WTC11 (cell line): ENCODE measurements at places on chromosomes 7 and 10.

DNA sequence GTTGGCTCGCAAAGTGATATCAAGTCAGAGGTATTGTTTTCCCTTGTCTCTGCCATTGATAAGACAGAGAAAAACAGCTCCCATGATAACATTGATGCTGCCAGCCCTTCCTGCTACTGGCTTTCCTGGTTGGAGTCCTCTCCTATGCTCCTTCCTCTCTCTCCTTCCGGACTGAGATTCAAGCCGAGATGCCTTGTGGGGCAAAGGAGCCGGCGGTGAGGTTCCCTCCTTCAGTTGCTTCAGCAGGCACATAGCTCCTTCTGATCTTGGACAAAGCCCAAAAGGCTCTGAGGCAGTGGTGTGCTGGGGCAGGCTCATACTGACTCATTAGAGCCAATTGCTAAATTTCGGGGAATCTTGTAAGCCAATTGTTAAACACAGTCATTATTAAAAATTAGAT is 8.8 kb upstream of the ZCCHC24 start:
- no peak overlapping the region for H3K4me3 ChIP-seq
- DNase-seq, result no peak
- peaks cover 5% of the 10 kb centered on the region for H3K4me1 ChIP-seq
- H3K27me3 ChIP-seq, result peaks cover 24% of the 10 kb centered on the region
- no peak overlapping the region for H3K27ac ChIP-seq
- H3K36me3 ChIP-seq, result no peaks in the 10 kb centered on the region

DNA sequence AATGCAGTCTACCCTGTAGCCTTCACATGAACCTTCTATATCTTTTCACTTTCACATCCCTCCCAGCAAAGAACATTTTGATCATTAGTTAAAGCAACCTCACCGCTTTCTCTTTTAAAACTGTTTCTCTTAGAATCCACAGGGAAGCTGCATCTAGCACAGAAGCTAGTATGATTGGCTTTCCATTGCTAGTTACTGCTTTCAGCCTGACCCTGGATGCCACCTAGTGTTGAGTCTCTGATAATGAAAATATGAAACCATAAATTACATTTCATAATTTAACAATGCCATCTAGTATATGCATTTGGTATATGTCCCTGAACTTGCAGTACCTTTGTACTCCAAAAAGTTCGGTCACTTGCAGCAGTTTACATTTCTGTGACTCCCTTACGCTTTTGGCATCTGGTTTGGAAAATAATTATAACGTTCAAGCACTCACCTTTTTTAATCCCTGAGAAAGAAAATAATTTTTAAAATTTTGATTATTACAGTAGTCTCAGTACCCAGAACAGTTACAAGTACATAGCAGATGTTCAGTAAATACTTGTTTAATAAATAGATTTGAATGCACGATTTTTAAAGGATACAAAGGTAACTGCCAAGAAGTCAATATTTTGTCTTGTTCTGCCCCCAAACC is 22.7 kb downstream of the CISD1 start:
- DNase-seq, result no peak
- no peak overlapping the region for H3K4me3 ChIP-seq
- H3K36me3 ChIP-seq, result peaks cover 4% of the 10 kb centered on the region; the same call in 1 of the 2 replicates
- peaks cover 12% of the 10 kb centered on the region for H3K4me1 ChIP-seq
- H3K27me3 ChIP-seq, result no peaks in the 10 kb centered on the region
- no peak overlapping the region for H3K27ac ChIP-seq

DNA sequence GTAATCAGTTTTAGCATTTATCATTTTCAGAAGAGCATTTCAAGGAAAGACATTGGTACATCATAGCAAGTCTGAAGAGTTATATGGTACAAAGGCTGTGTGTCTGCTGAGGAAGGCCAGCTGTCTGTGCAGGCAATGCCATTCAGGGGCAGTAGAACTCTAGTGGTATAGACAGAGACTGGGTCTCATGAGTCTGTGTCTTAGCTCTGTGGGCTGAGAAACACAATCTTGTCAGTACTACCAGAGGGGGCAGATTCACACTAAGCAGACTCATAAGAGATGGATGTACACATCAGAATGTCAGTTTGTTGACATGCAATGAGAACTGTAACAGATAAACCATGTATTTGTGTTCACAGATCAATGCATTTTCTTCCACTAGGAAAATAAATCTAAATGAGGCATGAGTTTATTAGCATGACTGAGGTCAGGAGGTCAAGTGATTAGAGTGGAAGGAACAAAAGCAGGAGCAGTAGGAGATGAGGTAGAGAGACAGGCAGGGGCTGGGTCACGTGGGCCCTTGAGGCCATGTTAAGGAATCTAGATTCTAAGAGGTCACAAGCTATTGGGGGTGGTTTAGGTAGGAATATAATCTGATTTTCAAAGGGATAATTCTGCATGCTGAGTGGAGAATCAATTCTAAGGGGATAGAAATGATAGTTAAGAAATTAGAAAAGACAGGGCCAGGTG is 7.5 kb upstream of the GGCT start:
- peaks cover 7% of the 10 kb centered on the region for H3K4me1 ChIP-seq
- H3K27ac ChIP-seq, result no peak overlapping the region
- no peak overlapping the region for H3K4me3 ChIP-seq

GRCh38 chr10:28250782-28251181 is 52.1 kb downstream of the MPP7 start:
- no peak overlapping the region for H3K27ac ChIP-seq
- no peak overlapping the region for H3K4me3 ChIP-seq
- H3K36me3 ChIP-seq, result no peaks in the 10 kb centered on the region

- H3K4me1 ChIP-seq, result no peaks in the 10 kb centered on the region
- H3K27ac ChIP-seq, result no peak overlapping the region
- peaks cover 10% of the 10 kb centered on the region; the same call in 1 of the 2 replicates for H3K36me3 ChIP-seq
- DNase-seq, result no peak
- H3K4me3 ChIP-seq, result no peak overlapping the region
- no peaks in the 10 kb centered on the region for H3K27me3 ChIP-seq
Observed at GRCh38 chr7:52431082-52431815, 604.2 kb upstream of the POM121L12 start.

GRCh38 chr10:45419676-45420025 is 45.6 kb downstream of the ALOX5 start:
- no peak for DNase-seq
- peak overlapping the region; percentile 94 for H3K4me3 ChIP-seq
- peaks cover 18% of the 10 kb centered on the region for H3K4me1 ChIP-seq
- H3K27ac ChIP-seq, result peak overlapping the region; percentile 96
- H3K36me3 ChIP-seq, result no peaks in the 10 kb centered on the region
- peaks cover 8% of the 10 kb centered on the region for H3K27me3 ChIP-seq

GRCh38 chr10:114575417-114576131 is 82.5 kb downstream of the ABLIM1 start:
- no peak for DNase-seq
- H3K4me1 ChIP-seq, result peaks cover 17% of the 10 kb centered on the region
- no peaks in the 10 kb centered on the region for H3K27me3 ChIP-seq
- H3K4me3 ChIP-seq, result no peak overlapping the region
- H3K27ac ChIP-seq, result no peak overlapping the region
- H3K36me3 ChIP-seq, result no peaks in the 10 kb centered on the region
